ENCODE measurements at places on chromosomes 4 and X.

DNA sequence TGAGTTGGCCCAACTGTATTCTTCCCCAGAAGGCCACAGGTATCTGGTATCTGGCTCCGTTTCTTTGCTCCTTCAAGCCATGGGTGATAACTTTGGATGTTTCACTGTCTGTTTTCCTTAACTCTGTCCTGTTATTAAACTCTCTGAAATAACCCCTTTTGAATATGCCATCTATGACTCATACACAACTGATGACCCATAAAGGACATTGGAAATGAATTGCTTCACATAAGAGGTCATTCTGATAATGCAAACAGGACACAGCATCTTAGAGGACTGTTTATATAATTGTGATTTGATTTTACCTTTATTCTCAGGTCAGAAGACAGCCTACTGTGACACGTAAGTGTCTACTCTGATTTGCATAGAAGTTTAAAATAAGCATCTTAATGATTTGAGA is 227.7 kb downstream of the VEGFC start:
- no peak for DNase-seq

DNA sequence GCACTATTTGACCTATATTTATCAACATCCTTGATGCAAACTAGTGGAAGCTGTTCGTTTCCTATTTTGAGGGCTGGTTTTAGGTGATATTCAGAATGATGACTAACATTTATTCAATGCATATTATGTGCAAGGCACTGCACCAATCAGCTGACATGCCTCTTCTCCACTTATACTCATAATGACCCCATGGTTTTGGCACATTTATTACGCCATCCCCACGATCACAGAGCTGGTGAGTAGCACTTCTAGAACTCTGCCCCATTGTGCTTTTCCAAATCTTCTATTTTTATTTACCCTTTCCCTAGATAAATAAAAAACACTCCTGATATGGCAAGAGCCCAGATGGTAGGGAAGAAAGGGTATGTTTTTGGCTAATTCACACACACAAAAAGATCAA is 13.1 kb downstream of the SCML1 start:
- DNase-seq: no peak

DNA sequence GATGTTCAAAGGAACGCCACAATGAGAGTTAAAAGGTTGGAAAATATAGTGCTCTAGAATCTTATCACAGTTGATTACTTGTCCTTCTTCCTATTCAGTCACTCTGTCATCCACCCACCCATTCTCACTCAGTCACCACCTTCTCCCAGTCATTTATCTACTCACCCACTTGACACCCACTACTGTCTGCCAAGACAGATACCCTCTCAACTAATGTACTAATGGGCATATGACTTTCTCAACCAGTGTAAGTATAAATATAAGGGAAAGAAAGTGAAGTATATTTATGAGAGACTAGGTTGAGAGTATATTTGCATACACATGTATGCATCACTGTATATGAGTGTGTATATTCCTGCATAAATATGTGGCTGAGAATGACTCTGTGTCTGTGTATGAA is 20.0 kb downstream of the MID2 start:
- no peak for DNase-seq

DNA sequence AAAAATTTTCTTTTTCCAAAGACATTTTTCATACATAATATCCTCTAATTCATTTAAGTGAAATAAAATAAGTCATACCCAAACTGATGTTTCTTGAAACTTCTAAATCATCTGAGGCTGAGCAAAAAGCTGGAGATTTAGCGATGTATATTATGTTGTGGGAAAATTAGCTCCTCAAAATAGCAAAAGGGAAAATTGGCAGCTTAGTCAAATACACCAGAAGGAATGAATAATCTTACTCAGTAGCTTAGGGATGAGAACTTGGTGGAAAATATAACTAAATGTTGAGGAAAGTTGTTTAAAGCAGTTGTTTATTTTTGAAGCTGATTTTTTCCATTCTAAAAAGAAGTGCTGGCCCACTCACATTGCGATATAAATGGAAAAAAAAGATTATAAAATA is 40.9 kb downstream of the GABRA4 start:
- DNase-seq: no peak

- no peak for DNase-seq
Observed at GRCh38 chrX:23435108-23435507, 100.5 kb downstream of the PTCHD1 start.

DNA sequence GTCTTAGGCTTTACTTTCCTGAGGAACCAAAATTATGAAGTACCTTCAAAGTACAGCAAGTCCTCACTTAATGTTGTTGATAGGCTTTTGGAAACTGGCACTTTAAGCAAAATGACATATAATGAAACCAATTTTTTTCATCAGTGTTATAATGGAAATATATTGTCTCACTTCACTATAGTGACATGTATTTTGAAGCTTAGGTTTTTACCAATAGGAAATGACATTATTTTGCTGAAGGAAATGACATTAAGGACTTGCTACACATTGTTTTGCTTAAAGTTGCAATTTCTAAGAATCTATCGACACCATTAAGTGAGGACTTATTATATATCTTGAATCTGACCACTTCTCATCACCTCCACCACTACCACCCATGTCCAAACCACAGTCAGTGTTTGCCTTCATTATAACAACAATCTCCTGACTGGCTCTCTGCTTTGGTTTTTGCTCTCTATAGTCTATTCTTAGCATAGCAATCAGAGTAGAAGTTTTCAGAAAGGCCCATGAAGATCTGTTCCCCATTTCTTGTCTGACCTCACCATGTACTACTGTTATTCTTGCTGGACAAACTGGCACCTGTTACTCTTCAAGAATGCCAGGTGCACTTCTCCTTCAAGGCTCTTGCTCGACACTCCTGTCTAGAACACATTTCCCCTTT is 311.2 kb downstream of the BMPR1B start:
- DNase-seq: no peak

DNA sequence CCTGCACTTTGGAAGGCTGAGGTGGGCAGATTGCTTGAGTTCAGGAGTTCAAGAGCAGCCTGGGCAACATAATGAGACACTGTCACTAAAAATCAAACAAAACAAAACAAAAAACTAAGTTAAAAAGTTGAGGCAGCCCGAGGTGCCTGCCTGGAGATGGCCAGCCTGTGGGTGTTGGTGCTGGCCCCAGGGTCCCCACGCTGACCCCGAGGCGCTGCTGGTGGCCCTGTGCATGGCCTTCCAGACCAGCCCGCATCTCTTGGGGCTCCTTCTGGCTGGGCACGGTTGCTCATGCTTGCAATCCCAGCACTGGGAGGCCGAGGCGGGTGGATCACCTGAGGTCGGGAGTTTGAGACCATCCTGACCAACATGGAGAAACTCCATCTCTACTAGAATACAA is 4.4 kb downstream of the ETNPPL start:
- DNase-seq: no peak

DNA sequence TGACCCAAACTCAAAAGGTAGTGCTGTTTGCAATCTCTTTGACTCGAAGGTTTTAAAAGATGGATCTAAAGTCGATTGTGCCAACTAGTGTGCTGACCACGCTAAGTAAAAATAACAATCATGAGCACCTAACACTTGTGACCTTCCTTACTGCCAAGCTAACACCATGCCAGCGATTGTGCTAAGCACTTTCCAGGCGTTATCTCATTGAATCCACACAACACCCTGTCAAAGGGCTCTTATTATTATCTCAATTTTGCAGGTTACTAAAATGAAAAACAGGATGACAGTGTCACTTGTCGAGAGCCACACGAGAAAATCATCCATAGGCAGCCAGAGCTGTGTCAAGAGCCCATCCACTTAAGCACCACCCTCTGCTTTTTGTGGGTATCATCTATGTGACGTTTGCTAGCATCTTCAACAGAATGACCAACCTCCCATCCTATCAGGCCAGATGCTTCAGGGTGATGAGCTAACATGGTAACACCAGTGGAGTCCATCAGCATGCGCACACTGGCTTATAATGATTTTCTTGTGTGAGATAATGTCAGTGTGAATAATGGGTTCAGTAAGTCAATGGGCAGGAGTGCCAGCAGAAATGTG is 893 bp upstream of the GAB3 start:
- no peak for DNase-seq

DNA sequence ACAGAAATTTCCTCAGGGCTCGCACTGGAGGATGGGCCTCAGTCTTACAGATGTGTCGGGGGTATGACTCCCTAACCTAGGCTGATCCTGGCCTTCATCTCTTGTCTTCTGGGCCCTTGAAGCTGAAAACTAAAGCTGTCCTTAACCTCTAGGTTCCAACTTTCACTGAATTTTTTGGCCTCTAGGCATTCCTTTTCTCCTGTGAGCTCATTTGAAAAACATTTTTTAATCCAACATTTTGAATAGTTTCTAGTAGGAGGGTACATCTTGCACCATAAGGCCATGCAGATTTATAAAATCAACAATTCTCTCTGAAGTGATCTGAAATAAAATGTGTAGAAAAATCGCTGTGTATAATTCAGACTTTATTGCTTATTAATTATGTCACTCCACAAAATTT is 19.7 kb downstream of the RWDD4 start:
- no peak for DNase-seq

- no peak for DNase-seq
Observed at GRCh38 chrX:123817288-123817894, 42.5 kb upstream of the XIAP start.

DNA sequence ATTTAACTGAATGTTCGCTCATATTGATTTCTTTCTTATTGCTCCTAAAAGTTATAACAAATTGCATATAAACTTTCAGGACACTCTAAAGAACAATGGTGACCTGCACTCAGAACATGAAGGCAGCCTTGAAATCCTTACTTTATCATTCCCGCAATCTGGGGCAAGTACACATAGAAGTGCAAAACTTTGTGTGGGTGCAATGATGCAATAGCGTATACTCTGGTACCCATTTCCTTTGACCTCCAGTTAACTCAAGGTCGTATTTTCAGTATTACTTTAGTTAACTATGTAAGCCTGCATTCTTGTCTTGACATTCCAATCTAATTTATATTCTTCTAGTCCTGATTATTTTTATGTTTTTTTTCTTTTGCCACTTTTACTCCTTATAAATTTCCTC is 64.7 kb downstream of the C4orf46 start:
- DNase-seq: no peak

- no peak for DNase-seq
Observed at GRCh38 chr4:1695913-1696312, 11.8 kb upstream of the FAM53A start.

- no peak for DNase-seq
Observed at GRCh38 chr4:150867148-150867547, 147.9 kb downstream of the LRBA start.

DNA sequence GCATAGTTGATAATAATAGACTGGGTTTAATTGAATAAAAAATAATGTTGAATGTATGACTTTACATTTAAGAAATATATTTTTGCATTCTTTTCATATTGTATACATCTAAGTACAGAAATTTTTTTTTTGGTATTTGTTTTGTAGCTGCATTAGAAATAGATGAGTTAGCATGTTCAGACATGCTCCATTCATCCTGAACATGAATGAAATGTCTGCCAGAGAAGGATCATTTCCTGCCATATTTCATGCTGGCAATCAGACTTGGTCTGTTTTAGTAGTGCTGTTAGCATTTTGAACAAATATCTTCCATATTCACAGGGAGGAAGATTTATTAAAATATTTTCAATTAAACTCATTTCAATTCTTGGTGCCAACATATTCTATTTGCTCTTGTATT is 98.9 kb downstream of the FRMPD4 start:
- DNase-seq: no peak

GRCh38 chr4:35933901-35934300 is 310.4 kb downstream of the ARAP2 start:
- no peak for DNase-seq

GRCh38 chr4:89681219-89681618 is 155.7 kb downstream of the SNCA start:
- no peak for DNase-seq

DNA sequence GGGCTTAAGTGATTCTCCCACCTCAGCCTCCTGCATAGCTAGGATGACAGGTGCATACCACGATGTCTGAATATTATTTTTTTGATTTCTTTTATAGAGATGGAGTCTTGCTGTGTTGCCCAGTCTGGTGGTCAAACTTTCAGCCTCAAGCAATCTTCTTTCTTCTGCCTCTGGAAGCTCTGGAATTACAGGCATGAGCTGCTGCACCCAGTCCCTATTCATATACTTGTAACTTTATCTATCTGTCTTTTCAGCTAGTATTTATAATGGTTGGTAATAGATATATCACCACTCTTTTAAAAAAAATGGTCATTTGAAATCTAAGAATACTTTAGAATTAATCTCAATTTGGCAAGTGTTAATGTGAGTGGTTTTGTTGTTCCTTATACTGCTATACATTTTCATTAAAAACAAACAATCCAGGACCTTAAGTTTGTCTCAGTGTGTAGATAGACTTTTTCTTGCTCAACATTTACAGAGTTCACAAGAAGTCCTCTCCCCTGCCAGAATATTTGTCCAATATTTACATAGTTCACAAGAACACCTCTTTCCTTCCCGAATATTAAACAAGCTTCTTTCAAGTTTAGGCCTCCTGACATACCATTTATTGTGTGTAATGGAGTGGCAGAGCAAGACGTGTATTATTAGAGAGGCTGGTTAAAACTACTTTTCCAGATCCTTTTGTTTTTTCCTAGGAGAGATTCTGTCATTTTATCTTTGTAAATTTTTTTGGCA is 1197.4 kb upstream of the ADGRL3 start:
- no peak for DNase-seq

DNA sequence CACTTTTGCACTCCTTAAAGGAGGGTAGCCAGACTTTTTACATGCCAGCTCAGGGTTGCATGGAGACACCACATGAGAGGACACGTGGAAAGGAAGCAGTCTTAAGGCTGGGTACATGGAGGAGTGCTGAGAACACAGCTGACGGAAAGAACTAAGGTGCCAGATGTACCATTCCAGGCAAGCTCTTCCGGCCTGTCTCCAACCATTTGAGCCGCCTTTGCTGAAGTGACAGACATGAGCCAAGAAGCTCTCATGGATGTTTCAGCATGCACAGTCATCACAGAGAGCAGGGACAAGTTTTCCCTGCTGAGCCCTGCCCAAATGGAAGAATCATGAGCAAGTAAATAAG is 83.4 kb upstream of the BMP2K start:
- no peak for DNase-seq

DNA sequence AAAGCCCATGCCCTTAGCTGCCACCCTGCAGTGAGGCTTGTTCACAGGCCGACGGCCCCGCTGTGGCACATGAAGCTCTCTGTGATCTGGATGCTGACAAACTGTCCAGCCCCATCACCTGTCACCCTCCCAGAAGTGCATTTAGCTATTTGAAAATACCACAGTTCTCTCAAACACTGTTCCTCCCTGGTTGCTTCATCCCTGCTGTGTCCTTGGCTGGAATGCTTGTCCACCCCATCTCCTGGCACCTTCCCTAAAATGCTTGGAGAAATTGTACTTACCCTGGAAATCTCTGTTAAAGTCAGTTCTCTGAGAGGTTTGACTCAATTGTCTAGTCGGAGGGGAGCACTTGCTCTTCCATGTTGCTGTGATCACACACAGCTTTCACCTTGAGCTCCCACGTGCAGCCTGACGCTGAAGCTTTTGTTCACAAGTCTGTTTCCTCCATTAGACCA is 10.1 kb downstream of the SYNPO2 start:
- DNase-seq: peak; percentile 80

All from coronary artery (tissue), 2 donors.